Psoas muscle (tissue), 8 donors: ENCODE measurements at places on chromosomes 11 and 22.

DNA sequence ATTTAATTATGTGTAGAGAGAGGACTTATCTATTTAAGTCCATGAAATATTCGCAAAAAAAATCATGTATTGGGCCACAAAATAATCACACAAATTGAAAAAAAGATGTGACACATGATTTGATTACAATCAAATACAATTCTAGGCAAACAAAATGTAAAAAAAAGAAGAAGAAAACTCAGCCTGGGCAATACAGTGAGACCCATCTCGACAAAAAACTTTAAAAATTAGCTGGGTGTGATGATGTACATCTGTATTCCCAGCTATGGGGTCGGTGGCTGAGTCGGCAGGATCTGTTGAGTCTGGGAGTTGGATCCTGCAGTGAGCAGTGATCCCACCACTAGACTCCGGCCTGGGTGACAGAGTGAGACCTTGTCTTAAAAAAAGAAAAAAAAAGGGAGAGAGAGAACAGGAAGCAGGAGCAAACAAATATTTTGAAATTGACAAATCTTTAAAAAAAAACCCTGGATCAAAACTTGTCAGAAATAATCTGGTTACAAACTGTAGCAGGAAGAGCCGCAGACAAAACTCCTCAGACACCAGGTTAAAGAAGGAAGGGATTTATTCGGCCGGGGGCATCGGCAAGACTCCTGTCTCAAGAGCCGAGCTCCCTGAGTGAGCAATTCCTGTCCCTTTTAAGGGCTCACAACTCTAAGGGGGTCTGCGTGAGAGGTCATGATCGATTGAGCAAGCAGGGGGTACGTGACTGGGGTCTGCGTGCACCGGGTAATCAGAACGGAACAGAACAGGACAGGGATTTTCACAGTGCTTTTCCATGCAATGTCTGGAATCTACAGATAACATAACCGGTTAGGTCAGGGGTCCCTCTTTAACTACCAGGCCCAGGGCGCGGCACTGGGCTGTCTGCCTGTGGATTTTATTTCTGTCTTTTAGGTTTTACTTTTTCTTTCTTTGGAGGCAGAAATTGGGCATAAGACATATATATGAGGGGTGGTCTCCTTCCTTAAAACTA lies 3.3 kb upstream of the TYMP start:
- no peak for DNase-seq

DNA sequence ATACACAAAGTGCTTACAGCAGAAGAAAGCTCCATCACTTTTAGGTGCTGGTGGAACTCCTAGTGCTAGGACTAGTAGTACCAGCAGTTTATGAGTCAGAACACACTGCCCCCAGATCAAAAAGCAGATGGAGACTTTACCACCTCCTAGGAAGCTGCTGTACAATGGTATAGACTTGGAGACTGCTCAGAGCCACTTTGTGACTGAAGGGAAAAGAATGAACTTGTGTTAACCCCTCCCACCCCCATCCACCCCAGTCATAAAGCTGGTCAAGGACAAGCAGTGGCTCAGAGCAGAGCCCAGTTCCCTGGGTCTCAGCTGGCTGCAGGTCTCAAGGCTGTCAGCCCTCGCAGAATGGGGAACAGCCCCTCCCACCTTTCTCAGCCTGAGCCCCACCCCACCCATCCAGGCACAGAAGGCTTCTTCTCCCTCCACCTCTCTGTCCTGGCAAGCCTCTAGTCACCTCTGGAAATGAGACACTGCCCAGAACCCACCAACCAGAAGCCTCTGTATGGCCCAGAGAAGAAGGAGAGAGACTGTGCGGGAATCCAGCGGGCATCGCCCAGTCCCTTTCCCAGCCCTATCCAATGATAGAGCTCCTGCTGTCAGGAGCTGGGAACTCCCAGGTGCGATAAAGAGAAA lies 23.8 kb downstream of the PACSIN2 start:
- no peak for DNase-seq

DNA sequence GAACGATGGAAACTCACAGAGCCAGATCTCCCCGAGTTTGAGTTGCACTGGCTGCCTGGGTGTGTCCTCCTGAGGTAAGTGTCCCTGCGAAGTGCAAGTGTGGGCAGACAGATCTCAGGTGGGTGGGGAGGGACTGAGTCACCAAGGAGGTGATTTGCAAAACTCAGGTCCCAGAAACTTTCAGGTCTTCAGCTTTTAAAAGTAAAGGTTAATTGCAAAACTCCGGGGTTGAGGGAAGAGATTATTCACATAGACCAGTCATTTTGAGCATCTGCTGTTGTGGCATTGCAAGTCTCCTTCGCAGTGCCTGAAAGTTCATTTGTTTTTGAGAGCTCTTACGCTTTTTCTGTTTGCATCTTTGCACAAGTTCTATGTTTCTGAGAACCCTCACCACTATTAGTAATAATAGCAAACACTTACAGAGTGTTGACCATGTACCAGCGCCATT lies 7.1 kb downstream of the CD44 start:
- no peak for DNase-seq

- DNase-seq = no peak
Observed at GRCh38 chr22:27387561-27387960, 414.0 kb downstream of the MN1 start.

DNA sequence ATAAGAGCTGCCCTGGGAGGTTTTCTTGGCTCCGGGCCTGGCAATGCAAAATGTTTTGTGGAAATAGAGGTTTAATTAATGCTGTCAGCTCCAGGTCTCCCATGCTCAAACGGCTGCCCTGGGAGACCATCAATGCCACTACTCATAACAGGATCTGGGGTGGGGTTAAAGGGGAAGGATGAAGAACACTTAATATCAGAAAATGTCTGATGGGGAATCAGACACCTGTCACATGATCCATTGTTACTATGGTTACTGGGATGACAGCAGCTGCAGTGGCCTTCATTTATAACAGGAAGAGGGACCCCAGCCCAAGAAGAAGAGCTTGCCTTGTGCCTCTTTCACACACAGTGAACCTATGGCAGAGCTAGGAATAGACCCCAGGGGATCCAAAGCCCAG lies 2.2 kb upstream of the SYT13 start:
- no peak for DNase-seq
